Activated T-cell treated with anti-CD3 and anti-CD28 coated beads for 1 hour (primary cell): ENCODE measurements at places on chromosomes 16 and 17.

GRCh38 chr16:8733849-8734540 lies 59.6 kb downstream of the ABAT start:
- no peak for DNase-seq

- no peak for DNase-seq
These were observed 3.5 kb downstream of the MEFV start for GRCh38 chr16:3252967-3253366.

GRCh38 chr16:64356267-64356666 lies 765.6 kb downstream of the CDH11 start:
- no peak for DNase-seq

- no peak for DNase-seq
These were observed 52.4 kb upstream of the ATF7IP2 start for GRCh38 chr16:10333321-10334032.

- DNase-seq, result no peak
These were observed 24.2 kb downstream of the GPRC5B start for GRCh38 chr16:19860166-19861041.
